Stimulated activated CD8-positive, alpha-beta memory T cell treated with anti-CD3 and anti-CD28 coated beads, Interleukin-4, amount 100 ng/mL, for 1 hour (primary cell): ENCODE measurements at places on chromosomes 4 and X.

DNA sequence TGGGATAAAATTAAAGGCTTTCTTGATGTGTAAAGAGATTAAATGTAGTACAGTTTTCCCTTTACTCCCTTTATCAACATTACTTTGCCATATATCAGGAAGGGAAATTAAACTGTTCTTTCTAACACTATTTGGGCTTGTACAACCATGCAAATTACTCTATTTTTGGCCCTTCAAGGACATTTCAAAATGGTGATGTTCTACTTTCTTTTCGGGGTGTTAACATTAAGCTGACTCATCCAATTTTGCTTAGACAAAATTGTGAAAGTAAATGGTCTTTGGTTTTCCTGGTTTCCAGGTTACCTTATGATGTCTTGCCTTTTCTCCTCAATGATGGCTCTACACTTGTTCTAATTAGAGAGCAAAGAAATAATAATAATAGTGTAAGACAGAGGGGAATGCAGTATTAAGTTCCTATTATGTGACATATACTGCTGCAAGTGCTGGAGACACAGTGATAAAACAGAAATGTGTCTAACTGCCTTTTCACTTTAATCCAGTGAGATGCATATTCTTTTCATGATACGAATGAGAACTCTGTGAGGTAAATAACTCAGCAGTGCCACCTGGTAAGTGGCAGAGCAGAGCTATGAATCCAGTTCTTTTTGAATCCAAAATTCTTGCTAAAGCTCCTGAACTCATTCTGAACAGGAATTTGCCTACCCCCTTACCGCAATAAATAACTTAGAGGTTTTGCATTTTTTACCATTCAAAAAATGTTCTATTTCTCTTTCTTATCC is 35.7 kb upstream of the PDE5A start:
- no peak for DNase-seq

DNA sequence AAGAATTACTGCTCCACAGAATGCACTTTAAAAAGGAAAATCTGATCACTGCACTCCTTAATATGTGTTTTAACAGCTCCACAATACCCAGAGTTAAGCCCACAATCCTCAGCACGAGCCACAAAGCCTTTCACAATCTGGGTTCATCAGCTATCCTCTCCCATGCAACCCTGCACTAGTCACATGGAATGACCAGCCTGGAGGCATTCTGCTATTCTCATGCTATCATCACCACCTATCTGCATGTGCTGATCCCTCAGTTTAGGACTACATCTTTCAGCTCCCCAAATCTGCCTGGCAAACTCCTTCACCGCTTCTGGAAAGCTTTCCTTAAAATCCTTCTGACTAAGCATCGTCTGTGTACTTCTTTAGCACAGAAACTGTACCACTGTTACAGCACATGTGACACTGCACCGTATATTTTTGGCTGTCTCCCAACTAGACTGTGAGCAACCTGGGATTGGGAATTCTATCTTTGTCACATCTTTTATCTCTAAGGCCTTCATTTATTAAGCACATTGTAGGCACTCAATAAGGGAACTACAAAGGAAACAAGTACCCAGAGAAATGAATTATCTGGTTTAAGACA is 18.3 kb upstream of the EIF1AX start:
- DNase-seq = no peak

DNA sequence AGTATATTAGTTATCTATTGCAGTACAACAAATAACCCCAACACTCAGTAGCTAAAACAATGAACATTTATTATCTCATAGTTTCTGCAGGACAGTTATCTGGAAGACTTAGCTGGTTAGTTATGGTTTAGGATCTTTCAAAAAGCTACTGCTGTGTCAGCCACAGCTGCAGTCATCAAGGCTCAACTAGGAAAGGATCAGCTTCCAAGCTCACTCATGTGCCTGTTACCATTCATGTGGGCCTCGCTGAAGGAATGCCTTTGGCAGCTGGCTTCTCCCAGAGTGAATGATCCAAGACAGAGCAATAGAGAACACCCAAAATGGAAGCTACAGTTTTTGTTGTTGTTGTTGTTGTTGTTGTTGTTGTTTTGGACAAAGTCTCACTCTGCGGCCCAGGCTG is 13.5 kb upstream of the PRSS48 start:
- no peak for DNase-seq

DNA sequence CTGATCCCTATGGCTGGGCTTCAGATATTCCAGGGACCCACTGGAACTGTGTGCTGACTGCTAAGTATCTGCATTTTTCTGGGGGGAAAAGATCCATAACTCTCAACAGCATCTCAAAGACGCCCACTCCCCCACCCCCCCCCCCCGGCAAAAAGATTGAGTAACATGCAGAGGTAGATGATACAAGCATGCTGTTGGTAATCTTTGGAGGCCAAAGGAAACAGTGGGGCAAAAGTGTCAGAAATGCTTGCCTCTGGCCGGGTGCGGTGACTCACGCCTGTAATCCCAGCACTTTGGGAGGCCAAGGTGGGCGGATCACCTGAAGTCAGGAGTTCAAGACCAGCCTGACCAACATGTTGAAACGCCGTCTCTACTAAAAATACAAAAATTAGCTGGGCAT is 12.2 kb downstream of the XPNPEP2 start:
- no peak for DNase-seq

DNA sequence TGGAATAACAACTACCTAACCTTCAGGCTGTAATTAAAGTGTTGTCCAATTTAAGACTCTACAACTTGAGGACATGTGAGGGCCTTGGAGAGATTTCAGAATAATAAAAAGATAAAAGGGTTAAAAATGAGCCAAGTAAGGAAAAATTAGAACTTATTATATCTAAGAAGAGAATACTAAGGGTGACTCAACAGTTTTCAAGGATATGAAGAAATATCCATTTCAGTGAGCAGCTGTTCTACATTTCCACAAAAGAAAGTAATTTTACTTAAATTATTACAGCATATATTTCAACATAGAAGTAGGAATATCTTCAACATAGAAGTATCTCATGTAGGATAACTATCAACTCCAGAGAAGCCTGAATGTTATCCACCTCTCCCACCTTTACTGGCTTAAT is 11.3 kb downstream of the SNX12 start:
- DNase-seq = no peak

DNA sequence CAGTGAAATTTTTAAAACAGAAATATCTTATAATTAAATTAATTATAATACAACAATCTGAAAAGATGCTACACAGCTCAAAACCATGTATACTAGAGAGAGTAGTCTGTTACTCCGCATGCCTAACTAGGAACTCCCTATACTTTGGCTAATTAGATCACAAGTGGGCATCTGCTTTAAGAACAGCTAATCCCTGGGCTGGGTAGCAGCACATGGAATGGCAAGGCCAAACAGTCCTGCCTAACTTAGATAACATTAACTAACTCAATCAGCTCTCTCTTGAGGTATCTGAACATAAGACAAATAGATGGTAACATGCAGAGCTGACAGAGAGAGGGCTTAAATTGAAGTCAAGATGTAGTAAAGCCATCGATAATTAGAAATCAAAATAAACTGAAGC is 9.9 kb downstream of the CHIC2 start:
- no peak for DNase-seq

DNA sequence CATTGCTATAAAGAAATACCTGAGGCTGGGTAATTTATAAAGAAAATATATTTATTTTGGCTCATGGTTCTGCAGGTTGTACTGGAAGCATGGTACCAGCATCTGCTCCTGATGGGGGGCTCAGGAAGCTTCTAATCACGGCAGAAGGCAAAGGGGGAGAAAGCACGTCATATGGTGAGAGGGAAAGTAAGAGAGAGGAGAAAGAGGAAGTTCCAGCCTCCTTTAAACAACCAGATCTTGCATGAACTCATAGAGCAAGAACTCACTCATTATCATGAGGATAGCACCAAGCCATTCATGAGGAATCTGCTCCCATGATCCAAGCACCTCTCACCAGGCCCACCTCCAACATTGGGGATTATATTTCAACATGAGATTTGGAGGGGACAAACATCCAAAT is 125.0 kb upstream of the GRPR start:
- DNase-seq = no peak

GRCh38 chr4:96509039-96509741 is 669.3 kb downstream of the PDHA2 start:
- no peak for DNase-seq

- DNase-seq = no peak
Observed at GRCh38 chr4:141810038-141810711, 173.8 kb downstream of the IL15 start.

GRCh38 chr4:27770895-27771294 is 910.3 kb downstream of the STIM2 start:
- DNase-seq = no peak

DNA sequence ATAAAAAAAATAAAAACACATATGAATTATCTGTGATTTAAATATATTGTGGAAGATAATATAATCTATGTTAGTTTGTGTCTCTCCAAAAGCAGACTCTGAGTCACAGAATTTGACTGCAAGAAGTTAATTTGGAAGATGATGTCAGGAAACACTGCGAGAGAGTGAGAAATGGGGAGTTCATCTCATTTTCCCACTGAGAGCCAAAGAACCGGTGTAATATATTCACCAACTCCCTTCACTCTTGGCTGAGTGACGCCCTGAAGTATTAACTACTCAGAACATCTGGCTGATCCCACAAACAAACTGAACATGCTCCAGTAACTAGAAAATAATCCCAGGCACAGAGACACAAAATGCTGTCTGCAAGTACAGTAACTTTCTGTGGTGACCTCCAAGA is 345.8 kb upstream of the SPANXN1 start:
- DNase-seq = no peak

DNA sequence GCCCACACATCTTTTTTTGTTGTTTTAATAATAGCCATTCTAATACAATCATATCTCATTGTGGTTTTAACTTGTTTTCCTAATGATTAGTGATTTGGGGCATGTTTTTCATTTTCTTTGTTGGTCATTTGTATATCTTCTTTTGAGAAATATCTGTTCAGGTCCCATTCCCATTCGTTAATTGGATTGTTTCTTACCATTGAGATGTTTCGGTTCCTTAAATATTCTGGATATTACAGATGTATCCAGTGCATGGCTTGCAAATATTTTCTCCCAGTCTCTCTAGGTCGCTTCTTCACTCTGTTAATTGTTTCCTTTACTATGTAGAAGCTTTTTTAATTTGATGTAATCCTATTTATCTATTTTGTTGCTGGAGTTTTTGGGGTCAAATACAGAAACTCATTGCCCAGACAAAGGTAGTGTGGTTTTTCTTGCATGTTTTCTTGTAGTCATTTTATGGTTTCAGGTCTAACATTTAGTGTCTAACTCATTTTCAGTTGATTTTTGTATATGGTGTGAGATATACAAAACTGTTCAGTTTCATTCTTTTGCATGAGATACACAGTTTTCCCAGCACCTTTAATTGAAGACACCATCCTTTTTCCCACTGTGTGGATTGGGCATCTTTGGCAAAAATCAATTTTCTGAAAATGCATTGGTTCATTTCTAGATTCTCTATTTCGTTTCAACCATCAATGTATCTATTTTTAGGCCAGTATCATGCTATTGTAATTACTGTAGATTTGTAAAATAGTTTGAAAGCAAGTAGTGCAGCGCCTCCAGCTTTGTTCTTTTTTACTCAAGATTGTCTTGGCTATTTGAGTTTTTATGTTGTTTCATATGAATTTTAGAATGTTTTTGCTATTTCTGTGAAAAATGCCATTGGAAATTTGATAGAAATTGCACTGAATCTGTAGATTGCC is 195.9 kb downstream of the SCFD2 start:
- no peak for DNase-seq

DNA sequence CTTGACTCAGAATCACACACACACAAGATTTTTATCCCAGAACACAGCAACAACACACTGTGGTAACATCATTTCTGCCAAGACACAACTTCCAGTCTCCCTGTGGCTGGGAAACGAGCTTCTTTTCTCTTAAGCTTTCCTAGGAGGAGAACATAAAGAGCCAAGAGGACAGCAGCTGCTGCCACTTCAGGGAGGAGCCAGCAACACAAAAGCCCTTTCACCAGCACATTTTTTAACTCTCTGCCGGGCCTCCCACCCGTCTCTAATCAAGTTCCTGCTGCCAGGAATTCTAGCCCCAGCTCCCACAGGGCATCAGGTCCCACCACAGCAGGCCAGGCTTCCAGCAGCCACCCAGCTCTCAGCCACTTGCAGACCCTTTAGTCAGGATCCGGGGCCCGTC is 22.4 kb downstream of the FAT1 start:
- no peak for DNase-seq

DNA sequence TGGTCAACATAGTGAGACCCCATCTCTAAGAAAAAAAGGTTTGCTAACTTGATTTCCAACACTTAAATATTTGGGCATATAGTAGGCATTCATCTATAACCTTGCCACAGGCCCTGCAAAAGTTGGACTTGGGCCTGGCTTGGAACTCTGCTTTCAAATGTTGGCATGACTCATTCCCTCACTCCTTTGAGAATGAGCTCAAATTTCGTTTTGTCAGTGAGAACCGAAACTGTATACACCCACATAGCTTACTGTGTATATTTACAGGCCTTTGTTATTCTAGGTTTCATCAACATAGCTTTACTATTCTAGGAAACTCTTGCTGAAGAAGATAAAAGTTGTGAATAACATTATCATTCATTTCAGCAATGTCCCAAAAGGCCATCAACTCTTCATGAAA is 88.7 kb upstream of the ELOVL6 start:
- DNase-seq = no peak

- no peak for DNase-seq
Observed at GRCh38 chr4:39636531-39637184, 2.0 kb downstream of the SMIM14 start.

DNA sequence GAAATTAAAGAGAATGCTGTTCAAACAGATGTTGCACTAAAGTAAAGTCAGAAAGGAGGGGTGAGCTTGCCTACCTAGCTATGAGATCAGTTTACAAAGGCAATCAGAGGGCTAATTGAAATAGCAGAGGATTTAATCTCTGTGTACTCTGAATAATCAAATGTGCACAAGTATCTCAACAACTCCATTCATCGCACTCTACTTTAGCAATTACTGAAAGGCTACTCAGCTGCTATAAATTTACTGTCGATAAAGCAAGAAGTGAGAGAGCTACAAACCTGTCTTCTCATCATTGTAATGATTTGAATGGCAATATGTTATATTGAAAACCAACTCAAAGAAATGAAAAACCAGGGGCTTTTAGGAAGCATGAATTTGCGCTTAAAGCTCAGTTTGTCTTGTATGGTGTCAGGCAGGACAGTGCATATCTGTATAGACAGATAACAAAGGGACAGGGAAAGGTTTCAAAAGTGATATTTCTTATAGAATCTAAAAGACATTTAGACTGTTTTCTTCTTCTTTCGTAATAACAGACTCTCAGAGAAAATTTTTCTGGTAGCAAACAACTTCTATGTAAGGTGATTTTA is 34.8 kb downstream of the GC start:
- DNase-seq = no peak

GRCh38 chr4:31375936-31376335 is 655.8 kb downstream of the PCDH7 start:
- no peak for DNase-seq

DNA sequence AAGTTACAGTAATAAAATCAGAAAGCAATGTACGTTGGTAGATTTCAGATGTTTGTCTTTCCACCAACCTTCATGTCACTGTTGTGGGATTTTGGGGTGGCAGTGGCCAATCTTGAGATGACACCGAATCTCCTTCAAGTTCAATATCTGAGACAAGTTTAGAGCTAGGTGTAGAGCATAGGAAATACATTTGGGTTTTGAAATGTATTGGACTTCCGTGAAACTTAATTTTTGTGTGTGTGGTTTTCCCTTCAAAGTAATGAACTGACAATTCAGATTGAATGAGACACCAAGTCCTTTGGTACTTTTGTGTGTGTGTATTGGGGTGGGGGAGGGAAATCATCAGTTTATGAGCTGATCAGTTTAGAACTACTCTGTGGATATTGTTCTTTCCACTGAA is 1.8 kb downstream of the WDR44 start:
- DNase-seq = no peak
